ENCODE measurements at places on chromosomes 1 and 21.

DNA sequence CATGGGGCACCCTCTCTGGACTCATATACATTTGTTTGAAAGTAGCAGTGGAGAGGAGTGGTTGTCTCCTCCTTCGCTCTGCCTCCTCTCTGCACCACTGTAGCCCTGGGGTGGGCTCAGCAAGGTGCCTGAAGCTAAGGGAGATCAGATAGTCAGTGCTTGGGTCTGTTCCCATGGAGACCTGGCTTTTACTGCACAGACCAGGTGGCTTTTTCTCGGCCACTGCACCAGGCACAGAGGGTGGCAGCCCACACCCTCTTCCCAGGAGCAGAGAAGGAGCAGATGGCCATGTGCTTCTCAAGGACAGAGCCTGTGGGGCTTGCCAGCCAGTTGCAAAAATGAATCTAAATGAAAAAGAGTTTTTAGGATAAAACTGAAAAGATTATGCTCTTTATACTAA, 123.4 kb upstream of the KCNK1 start:
- DNase-seq: no peak

GRCh38 chr1:212512816-212513559, 80.3 kb downstream of the NENF start:
- DNase-seq: no peak

- DNase-seq: no peak
These were observed 22.8 kb downstream of the ATP5PO start for GRCh38 chr21:33892853-33893252.

DNA sequence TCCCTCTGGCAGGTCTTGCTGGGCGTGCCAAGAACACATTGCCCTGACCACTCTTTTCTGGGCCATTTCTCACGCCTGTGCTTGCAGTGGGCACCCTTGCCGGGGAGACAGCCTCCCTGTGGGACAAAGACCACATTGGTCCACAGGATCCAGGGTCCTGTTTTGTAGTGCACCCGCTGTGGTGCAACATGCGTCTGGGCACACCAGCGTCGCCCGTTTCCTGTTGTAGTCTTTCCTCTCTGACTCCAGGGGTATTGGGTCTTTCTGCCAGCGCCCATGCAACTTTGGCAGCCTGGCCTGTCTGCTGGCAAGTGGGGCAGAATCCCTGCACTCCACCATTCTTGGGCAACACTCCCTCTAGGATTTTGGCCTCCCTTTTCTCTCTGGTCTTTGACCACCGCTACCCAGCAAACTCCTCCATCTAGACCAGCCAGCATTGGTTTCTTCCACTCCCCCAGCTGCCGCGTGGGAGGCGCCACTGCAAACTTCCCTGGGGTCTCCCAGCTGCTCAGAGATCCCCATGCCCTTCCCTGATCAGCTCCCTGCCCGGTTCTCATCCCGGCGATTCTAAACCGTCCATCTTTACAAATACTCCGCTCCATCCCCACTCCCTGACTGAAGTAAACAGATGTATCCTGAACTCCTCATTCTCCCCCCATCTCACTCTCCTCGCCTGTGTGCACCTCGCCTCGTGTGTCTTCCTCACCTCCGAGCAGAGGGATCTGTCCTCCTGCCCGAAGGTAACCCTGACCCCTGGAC, 1.2 kb upstream of the TPRG1L start:
- DNase-seq: no peak

DNA sequence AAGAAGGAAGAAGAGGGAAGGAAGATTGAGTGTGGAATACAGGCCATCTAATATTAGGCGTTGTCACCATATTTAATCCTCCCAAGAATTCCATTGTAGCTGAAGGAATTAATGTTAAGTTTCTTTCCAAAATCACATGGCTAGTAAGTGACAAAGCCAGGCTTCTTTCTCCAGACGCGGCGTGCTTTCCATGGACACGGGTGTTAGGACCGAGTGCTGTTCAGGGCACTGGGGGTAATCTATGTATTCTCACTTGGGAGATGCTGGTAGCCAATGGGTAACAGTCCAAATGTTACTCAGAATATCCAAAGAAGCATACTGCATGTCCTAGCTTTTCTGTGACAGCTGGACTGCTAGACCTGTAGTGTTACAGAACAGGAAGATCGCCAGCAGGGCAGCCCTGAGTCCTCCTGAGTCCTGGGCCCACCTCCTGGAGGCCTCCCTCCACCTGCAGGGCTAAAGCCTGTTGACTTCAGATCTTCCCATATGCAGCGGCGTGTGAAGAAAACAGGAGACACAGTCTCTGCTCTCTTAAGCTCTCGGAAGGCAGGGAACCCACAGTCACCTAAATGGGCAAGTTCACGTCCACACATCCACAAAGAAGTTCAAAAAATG, 5.3 kb downstream of the IGSF9 start:
- DNase-seq: no peak

DNA sequence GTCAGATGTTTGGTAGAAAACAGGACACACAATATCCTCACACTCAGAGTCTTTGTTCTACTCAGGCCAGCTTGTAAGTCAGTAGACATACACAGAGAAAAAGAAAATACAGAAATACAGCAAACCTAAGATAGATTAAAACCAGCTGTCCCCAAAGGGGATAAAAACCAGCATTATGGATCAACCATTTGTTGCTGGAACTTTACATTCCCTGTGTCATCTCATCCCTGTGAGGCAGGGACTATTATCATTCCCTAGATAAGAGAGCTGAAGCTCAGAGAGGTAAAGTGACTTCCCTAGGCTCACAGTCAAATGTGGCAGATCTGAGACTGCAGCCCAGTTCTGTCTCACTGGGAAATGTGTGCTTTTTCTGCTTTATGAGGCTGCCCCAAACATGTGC, 80.7 kb downstream of the DMRTA2 start:
- no peak for DNase-seq

DNA sequence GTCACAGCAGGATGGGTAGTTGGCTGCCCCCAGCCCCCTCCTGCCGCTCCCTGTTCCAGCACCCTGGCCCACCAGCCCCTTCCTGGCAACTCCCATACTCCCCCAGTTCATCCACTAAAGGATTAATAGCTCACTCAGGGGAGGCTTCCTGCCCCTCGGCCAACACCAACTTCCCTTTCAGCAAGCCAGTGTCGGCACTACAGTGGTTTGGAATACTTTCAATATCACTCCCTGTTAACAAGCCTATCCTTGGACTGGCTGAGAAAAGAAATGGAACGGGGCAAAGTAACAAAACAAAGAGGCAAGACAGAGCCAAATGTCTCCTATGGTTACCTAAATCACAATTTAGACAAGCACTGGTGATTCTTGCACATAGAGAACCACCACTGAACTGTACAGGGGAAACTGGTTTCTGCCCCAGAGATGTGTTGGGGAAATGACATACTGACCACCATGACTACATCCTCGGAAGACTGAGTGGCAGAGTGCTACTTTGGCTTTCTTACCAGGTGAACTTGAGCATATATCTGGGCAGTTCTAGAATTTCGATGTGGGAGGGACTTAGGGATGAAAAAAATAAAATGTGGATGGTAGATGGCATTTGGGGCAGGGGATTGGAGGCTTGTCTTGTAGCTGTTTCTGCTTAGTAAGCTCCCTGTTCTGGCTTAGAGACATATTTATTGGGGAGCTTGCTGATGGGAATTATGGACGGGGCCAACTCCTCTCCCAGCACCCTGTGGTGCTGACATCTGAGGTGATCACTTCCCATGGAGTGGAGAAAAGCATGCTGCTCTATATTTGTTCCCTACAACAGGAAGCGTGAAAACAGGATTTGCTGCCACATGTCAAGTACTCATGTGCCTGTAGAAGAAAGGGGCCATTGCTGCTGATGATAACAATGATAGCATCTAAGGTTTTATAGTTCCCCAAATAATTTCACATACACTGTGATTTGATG, 7.1 kb upstream of the CAPN2 start:
- no peak for DNase-seq

Measured in epithelial cell of esophagus (primary cell).